ENCODE measurements at places on chromosomes 5 and 9.

- no peak for DNase-seq
These were observed 146.2 kb downstream of the MARCHF11 start for GRCh38 chr5:16033187-16033925.

GRCh38 chr5:166758151-166758550 lies 1533.3 kb upstream of the WWC1 start:
- DNase-seq, result no peak

- no peak for DNase-seq
These were observed 2.1 kb downstream of the CA9 start for GRCh38 chr9:35675732-35676392.

DNA sequence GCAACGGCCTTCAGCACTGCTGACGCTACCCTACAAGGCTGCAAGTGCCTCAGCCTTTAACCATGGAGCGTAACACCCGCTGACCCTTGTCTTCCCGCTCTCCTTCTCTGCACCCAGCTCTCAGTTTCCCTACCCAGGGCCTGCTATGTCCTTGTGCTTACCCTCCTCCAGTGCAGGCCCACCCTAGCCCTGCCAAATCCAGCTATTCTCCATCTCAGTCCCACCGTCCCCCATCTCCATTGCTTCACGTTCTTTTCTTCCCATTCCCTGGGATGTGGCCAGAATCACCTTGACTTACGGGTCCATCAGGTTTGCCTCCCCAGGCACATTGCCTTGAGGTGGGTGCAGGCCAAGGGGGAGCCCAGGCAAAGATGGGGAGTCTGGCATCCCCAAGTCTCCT lies 91.2 kb downstream of the PAX5 start:
- DNase-seq, result no peak

- no peak for DNase-seq
These were observed 969.6 kb upstream of the DMAC1 start for GRCh38 chr9:8769153-8769552.

- DNase-seq, result no peak
These were observed 970.2 kb upstream of the COX7C start for GRCh38 chr5:85647349-85648127.

GRCh38 chr9:105065098-105066088 lies 137.4 kb upstream of the ABCA1 start:
- no peak for DNase-seq

- DNase-seq, result no peak
These were observed 114.3 kb upstream of the TNC start for GRCh38 chr9:115232181-115232774.

DNA sequence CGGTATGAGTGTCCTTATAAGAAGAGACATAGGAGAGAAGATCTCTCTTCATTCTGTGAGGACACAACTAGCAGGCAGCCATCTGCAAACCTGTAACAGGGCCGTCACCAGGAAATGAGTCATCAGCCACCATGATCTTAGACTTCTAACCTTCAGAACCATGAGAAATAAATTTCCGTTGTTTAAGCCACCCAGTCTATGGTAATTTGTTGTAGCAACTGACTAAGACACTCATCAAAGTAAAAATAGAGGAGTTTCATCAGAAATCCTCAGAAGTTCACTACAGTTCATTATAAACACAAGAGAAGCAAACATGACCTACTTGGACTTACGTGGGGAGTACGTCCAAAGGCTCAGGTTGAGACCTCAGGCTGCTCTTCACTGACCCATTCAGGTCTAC lies 357.7 kb downstream of the SEMA5A start:
- no peak for DNase-seq

- DNase-seq, result no peak
These were observed 36.1 kb upstream of the NXNL2 start for GRCh38 chr9:88498880-88499279.

DNA sequence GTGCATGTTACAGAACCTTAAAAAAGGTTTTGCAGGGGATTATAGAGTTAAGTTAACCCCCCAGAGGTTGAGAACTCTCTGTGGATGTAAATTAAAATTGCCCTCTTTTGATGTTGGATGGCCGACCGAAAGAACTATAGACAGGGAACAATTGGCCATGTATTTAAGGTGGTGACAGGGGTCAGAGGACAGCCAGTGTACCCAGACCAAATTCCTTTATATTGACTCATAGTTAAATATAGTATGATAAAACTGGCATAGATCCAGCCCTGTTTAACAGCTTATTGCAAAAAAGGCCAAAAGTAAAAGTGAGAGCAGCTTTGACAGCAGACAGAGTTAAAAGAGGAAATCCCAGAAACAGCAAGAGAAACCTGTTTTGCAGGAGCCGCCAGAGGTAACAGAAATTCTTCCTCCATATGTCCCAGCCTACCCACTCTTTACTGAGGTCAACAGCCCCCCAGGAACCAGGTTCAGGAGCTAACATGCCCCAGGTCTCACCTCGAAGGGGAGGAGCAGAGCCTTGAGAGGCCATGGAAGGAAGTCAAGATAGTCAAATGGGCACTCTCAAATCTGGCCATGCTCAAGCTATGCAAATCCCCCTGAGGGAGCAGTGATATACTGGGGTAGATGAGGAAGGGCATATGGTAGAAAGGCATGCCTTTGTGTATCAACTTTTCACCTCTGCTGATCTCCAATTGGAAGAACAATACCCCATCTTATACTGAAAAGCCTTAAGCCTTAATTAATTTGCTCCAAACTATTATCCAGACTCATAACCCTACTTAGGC lies 156.4 kb upstream of the COX7C start:
- DNase-seq, result no peak

DNA sequence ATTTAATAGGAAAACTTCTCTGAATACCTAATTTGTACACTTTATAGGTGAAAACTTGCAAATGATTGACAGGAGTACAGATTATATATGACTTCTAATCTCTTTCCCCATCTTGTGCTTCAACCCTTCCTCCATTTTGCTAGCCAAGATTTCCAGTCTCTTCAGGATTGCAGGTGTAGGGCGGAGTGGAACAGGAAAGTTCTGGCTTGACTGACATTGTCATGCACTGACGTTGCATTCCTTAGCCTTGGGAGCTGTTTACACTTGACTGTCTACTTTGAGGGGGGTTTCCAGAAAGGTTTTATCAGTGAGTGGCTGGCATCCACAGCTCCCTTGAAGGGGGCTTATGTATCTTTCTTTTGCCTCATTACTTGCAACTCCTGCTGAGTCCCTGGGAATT lies 34.1 kb upstream of the GRIA1 start:
- no peak for DNase-seq

- no peak for DNase-seq
These were observed 60.5 kb downstream of the GLDC start for GRCh38 chr9:6584881-6585597.

- DNase-seq, result no peak
These were observed 1.3 kb downstream of the VCP start for GRCh38 chr9:35070823-35071813.

DNA sequence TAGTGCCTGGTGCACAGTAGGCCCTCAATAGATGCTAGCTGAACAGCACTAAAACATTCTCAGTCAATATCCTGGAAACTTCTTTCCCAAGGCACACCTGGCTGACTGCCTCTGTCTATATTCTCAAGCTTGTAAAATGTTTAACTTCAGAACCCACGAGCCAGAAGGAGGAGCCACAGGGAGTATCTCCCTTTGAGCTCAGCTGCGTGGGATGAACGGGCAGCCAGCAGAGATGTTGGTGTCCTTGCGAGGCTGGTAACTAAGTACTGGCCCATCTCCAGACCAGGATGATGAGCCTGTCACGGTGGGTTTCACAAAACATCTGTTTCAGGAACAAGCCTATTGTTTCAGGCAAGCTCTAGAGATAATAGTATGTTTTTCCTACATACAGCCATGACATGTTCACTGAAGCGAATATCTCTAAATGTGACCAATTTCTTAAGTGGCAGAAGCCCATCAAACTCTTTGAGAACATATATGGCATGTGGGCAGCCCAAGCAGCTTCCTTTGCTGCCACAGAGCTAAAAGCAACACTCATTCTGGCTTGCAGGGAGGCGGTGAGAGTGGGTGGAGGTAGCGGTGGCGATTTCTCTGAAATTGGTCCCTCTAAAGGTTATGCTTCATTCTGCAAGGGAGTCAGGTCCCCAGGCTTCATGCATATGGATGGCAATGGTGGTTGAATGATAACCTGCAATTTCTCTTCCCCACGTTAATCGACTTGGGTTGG lies 206.2 kb downstream of the TTLL11 start:
- no peak for DNase-seq

DNA sequence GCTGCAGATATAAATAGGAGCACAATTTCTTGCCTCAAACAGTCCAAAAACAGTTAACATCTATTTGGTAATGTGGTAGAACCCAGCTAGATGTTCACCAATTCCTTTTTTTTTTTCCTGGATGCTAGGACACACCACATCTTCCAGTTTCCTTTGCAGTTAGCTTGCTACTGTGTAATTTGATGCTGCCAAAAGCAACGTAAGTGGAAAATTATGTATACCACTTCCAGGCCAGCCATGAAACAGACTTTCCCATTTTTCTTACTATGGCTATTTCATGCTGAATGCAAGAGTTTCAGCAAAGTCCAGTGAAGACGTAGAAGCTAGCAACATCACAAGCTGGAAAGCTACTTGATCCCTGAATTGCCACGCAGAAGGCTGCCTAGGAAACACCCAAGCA lies 667.2 kb downstream of the TLE1 start:
- DNase-seq, result no peak

DNA sequence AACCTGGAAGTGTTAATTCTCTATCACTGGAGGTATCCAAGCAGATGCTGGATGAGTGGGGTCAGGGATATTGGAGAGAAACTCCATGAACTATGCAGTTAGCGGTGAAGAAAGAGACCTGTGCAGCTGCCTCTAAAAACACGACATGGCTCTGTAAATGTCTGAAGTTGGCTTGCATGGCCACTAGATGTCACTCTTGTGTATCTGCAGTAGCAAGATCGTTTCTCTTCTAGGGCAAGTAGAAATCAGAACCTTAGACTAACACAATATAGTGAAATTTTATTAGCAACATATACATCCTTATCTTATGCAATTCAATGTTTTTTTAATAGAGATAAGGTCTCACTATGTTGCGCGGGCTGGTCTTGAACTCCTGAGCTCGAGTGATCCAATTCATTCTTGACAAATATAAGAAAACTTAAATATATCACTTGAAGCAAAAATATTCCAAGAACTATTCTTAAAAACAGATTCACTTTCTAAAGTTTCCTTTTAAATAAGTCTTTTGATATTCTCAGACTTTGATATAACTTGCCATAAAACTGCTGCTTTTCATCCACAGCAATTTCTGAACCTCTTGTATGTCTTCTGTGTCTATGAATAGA lies 2.9 kb downstream of the OR2S2 start:
- no peak for DNase-seq

DNA sequence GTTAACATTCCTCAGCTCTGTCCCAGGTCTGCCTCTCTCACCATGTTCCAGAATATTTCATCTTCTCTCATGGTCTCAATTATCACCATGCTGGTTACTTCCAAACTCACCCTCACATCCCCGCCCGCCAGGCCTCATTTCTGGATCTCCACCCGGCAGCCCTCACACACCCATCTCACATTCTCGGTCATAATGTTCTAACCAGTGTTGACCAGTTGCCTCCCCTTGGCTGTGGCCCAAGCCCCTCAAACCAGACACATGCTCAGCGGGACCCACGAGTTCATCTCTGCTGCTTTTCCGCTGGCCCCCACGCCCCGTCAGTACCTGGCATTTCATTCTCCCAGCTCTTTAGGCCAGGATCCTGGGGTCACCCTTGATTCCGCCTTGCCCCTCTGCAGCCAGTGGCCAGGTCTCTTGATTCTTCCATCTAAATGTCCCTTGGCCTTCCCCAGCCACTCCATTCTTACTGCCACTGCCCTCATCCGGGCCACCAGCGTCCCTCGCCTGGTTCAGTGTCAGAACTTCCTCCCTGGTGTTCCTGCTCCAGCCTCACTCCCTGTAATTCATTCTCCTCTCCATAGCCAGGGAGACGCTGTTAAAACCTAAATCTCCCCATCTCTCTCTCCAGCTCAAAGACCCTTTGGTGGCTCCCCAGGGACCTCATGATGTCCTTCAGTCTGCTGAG lies 141.7 kb downstream of the MVB12B start:
- no peak for DNase-seq

DNA sequence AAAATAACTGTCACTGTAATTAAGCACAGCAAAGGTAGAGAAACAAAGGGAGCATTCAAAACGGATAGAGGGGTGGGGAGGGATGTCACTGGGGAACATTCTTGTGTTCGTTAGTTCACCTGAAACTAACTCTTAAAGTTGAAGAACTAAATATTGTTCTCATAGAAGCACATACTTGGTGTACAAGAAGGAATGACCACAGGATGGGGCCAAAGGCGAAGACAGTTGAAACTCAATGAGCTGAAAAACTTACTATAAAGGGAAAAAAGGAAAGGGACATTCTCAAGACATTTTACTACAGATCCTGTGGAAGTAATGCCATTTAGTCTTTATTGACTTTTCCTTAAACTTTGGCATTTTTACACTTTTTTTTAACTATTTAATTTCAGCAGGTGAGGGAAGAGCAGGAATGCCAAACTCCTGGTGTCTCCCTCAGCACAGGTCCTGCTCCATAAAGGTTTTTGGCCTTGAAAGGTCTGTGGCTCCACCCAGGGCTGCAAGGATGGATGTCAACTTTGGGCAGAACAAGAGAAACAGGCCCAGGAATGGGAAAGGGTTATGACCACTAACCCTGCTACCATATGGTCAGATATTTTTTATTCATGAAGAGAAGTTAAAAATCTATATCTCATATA lies 197.6 kb upstream of the RASA1 start:
- DNase-seq, result no peak

GRCh38 chr9:77063645-77064285 lies 44.3 kb downstream of the FOXB2 start:
- DNase-seq, result no peak

GRCh38 chr5:168097876-168098653 lies 193.4 kb upstream of the WWC1 start:
- DNase-seq, result no peak

All from activated T-cell treated with anti-CD3 and anti-CD28 coated beads for 4 hours (primary cell).